Central memory CD4-positive, alpha-beta T cell (primary cell): ENCODE measurements at places on chromosomes 5 and 9.

- no peak for DNase-seq
Observed at GRCh38 chr9:112755016-112755427, 4.5 kb downstream of the SNX30 start.

- DNase-seq, result no peak
Observed at GRCh38 chr5:89480406-89481007, 597.5 kb upstream of the MEF2C start.

GRCh38 chr9:27527702-27528075, 1.9 kb downstream of the MOB3B start:
- no peak for DNase-seq

DNA sequence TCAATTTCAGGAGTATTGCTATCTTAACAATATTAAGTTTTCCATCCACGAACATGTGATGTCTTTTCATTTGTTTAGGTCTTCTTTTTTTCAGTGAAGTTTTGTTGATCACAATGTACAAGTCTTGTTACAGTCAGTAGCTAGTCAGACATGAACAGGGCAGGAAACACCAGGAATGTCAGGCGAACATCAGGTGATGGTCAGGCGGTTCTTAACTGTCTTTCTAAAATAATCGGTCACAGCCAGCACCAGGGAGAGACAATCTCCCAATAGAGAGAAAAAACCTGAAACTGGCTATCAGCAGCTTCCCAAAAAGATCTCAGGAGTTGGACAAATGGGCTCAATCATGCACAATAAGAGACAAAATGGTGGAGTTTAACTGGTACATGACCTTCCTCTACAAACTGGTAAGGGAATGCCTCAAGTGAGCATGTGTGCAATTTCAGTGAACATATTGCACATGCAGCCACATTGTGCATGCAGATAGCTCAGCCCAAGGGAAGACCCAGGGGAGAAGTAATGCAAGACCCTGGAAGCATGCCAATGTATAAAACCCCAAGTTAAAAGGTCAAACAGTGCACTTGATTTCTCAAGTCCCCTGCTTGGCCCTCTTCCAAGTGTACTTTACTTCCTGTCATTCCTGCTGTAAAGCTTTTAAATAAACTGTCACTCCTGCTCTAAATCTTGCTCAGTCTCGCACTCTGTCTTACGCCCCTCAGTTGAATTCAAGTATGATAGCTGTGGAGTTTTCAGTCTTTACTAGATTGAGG, 176.1 kb upstream of the RASEF start:
- no peak for DNase-seq

GRCh38 chr9:16899606-16900005, 29.1 kb upstream of the BNC2 start:
- no peak for DNase-seq

GRCh38 chr5:149063896-149064478, 1.1 kb upstream of the SH3TC2 start:
- DNase-seq, result no peak

DNA sequence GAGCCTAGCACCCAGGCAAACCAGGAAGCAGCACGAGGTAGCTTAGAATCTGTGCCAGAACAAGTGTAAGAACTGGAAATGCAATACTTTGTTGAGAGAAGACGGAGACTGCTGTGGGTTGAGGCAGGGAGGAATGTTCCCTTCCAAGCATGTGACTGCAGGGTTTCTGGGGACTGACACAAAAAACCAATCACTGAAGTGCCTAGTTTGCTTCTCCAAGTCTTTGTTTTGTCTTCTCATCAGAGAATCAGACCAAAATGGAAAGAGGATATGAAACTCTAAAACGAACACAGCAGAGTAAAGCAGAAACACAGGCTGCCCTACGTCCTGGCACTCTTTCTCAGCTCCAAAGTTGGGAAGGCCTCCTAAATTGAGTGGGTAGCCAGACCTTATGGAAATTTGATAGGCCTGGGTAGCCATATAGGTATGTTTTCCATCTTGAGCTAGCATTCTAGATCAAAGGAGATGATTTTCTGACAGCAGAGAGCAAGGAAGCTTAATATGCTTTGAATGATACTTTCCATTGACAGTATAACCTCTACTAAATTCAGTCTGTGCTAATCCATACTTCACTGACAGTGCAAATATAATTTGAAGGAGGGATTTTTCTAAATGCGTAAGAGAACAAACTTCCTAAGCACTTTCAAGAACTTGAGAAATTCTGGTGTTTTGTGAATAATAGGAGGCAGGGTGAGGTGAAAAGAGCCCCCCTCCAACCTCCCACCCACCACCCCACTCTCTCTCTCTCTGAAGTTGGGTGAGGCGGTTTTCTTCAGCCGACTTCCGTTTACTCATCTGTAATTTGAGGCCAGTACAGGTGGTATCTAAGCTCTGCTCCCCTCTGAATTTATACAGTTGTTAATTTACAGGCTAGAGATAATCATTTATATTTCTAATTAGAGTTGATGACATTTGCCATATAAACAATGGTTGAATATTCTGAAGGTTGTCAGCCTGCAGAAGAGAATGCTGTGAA, 5.5 kb downstream of the ADRB2 start:
- no peak for DNase-seq

DNA sequence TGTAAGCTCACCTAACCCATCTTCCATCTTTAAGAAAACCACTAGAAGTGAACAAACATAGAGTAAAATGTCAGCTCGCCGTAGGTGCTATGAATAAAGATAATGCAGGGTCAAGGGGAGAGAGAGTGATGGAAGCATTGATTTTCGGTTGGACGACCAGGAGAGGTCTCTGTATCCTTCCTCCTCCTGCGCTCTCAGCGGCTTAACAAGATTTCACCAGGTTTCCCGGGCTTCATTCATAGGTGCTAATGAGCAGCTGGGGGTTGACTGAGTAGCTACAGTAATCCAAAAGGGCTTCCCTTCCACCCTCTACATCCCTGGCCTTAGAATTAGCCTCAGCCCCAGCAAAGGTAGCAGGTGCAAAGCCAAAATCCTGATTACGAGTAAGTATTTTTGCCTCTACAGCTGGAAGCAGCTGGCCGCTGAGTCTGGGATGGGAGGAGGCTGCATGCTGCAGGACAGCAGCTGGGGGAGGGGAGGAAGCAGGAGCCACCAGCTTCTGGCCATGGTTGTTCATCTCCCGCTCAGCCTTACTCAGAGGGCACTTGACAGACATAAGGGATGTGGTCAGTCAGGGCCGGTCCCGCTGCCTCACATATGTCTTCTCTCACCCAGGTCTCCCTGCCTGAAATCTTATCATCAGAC, 112.0 kb upstream of the IL12B start:
- DNase-seq, result no peak

GRCh38 chr9:136403538-136403914, 3.6 kb upstream of the SNAPC4 start:
- peak; percentile 79 for DNase-seq

DNA sequence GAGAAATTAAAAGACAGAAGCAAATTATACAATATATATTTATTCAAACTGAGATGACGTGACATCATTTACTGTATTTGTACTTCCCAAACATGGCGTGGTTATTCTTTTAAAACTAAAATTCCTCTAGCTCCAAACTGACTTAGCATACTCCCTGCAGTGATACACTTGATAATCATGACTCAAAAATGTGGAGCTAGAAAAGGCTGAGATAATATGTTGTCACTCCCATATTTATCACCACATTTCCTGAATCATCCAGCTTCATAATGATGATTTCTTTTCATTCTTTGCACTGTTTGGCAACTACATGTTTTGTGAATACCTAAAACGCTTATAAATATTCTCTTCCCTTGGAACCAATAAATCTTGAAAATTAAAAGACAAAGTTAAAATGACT, 341.0 kb downstream of the EBF1 start:
- DNase-seq, result no peak

GRCh38 chr5:154199263-154199662, 8.7 kb downstream of the GALNT10 start:
- DNase-seq, result no peak

- no peak for DNase-seq
Observed at GRCh38 chr5:83251849-83252248, 174.5 kb downstream of the XRCC4 start.

DNA sequence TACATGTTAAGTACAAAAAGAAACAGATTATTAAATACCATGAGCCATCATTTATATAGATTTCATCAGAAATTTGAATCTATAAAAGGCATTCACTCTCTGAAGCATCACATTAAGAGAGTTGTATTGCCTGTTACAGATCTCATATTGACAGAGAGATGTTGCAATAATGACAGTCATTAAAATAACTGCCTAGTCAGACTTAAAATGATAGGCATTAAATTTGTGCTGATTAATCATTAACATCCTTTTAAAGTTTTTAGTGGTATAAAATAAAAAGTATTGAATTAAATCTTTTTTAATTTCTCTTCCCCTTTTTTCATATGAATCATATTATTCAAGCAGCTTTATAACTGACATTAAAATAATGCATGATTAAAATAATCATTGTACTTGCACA, 404.9 kb upstream of the FAM174A start:
- DNase-seq, result no peak

DNA sequence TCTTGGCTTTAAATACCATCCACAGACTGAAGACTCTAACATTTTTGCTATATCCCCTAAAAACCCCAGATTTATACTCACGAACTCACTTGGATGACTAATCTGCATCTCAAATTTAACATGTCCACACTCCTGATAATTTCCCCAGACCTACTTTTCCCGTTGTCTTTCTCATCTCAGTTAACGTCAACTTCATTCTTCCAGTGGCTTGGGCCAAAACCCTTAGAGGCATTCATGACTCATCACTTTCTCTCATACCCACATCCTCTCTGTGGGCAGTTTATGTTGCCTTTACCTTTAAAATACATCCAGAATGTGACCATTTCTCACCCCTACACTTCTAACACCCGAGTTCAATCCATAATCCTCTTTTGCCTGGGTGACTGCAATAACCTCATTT, 96.7 kb downstream of the EDIL3 start:
- no peak for DNase-seq

DNA sequence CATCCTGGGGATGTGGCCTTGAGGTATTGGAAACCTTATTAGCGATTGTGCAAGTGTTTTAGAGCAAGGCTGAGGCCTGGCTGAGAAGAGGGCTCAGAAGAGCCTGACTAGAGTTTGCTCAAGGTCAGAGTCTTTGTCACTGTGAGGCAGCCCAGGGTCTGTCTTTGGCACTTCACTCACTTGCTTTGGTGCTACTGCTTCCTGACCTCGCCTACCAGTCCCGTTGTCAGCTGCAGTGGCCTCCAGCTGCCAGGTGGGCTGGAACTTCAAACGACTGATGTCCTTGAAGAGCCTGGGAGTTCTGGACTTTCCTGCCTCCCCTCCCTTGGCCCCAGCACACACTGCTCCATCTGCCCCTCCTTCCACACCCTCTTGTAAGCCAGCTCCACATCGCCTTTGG, 228.0 kb downstream of the SNX18 start:
- no peak for DNase-seq

DNA sequence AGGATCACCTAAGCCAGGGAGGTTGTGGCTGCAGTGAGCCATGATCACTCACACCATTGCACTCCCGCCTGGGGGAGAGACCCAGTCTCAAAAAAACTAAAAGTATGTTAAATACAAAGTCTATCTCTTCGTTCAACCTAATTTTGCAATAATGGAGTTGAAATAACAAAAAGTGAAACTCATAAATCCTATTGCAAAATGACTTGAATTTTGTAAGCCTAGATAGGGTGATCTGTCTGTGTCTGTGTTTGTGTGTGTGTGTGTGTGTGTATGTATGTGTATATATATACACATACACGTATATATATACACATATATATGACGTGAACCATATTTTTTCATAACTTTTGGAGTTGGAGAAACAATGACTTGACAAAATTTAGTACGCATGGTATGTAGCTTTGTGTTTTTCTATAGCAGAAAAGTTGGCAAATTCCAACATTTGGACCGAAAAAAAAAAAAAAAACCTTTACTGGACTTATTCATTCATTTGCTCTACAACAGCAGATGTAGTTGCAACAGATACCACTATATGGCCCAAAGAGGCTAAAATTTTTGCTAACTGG, 76.9 kb upstream of the CDH6 start:
- no peak for DNase-seq

GRCh38 chr9:3742586-3742985, 216.8 kb upstream of the RFX3 start:
- DNase-seq, result no peak

GRCh38 chr9:98135558-98135934, 16.5 kb upstream of the TRIM14 start:
- no peak for DNase-seq

DNA sequence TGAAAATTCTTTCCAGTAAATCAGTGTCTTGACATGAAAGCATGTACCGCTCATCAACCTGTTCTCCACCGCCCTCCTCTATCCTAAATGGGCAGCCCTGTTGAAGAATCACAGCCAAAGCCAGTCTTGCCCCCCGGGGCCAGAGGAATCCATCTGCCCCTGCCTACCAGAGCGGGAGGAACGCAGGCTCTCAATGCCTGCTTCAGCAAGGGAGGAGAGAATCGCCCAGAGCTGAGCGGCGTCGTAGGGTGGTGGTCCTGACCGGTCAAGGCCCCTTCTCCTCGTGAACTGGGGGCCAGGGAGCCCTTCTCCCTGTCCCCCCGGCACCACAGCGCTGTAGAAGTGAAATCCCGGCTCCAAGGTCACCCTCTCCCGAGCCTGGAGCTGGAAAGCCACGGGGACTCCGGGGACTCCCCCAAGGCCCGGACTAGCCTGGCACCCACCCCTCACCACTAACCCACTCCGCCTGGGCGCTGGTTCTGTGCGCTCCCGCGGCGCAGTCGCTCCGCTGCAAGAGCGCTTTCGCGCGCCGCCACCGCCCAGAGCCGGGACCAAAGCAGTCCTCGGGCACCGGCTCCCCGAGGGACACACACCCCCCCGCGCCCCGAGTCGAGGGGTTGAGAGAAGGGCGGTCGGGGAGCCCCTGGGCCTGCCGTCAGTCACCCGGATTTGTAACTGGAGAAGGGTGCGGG, 718 bp upstream of the TMEM215 start:
- no peak for DNase-seq

GRCh38 chr5:75536147-75536546, 24.5 kb downstream of the POLK start:
- DNase-seq, result no peak

DNA sequence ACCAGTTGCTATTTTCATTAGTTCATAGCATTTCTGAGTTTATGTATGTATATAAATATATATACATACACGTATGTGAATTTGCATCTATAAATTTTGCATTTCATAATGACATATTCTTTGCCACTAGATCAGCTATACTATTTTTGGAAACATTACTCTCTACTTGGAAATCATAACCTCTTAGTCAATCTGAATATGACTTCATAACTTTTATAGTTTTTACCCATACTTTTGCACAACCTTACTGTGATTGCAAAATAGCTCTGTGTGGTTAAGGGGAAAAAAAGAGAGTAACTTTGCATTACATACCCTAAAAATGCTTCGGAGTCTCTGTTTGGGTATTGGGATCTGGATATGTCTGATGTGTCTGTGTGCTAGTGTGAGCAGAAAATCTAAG, 44.9 kb upstream of the ADAMTSL1 start:
- DNase-seq, result no peak

DNA sequence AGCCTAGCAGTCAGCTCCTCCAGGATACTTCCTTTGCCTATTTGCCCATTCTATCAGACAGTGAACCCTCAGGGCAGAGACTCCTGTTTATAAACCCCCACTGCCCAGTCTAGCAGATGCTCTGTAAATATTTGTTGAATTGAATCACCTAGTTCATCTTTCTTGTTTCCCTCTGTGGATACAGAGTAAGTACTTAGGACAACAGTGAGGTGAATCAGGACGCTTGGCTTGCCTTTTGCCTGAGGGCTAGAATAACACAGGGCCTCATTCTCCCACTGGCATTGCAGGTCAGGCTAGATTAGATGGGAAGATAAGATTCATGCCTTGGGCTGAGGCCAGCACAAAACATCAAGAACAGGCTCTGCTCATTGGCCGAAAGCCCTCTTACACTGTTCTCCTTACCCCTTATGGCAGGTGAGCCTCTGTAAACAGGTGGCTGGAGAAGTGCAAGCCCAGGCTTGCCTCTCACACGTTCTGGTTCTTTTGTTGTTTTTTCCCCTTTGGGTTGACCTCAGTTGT, 22.2 kb downstream of the TNFSF8 start:
- no peak for DNase-seq
